Osteocyte (in vitro differentiated cells): ENCODE measurements at places on chromosomes 1 and 21. TPM values are rescaled to one million over a fixed set of nuclear protein-coding genes. Genes with fewer than 3 reads are reported as not detected.
A peak's percentile ranks its signal among the peaks of the same experiment; 100 is the strongest.

The TSPAN1 gene
- total RNA-seq = 0.68 and 0.91 TPM in 2 replicates

The KCNJ15 gene
- 0.34 and 0.51 TPM in 2 replicates for total RNA-seq

The MRPS21 gene
- total RNA-seq = 76.0 and 81.5 TPM in 2 replicates

The RCSD1 gene
- not detected in 2 replicates for total RNA-seq

The GRHL3 gene
- not detected in 2 replicates for total RNA-seq

DNA sequence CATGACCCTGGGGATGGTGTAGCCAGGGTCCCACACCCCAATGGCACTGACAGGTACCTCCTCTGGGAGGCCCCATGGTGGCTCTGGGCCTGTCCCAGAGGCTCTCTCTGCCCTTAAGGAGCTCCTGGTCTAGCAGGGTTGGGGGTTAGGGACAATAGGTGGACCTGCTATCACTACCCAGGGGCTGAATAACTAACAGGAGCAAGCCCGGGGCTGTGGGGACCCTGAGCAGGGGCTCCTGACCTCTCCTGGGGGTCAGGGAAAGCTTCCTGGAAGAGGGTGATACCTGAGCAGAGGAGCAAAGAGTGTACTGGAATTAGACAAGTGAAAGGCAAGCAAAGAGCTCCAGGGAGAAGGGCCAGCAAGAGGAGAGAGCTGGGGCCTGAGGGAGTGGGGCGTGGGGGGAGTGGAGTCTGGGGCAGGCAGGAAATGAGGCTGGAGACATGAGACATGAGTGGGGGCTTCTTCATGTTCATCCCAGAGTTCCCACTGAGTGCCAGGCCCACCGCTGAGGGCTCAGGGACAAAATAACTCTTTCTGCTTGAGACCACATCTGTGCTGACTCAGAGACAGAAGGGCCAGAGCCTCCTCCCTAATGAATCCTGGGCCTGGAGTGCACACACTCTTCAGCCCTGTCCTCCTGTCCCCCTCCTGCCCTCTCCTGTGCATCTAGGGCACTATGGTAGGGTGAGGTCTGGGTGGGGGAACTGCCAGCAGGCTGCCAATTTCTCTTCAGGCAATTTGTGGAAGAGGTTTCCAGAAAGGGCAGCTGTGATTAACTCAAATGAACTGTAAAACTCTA is 517.6 kb downstream of the PTPRU start:
- no peak overlapping the region for H3K4me3 ChIP-seq
- H3K27ac ChIP-seq = no peak overlapping the region
- H3K36me3 ChIP-seq = no peaks in the 10 kb centered on the region
- peak; percentile 79 for DNase-seq
- H3K27me3 ChIP-seq = peaks cover 2% of the 10 kb centered on the region

DNA sequence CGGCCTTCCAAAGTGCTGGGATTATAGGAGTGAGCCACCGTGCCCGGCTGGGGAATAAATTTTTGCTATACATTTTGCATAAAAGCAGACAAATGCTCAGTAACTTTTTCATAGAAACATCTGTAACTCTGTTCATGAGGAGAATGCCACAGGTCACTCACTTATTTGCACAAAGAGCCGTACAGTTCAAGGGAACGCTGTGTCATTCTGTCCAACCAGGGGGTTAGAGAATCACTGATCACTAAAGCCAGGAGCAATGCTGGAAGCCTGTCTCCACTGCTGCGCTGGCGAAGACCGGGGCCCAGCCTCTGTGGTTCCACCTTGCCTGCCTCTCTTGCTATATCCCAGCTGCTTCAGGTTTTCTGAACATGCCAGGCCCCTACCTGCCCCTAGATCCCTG is 58.3 kb downstream of the RUNX1 start:
- no peak for DNase-seq
- H3K4me1 ChIP-seq = peaks cover 10% of the 10 kb centered on the region
- no peaks in the 10 kb centered on the region for H3K36me3 ChIP-seq

GRCh38 chr1:40531381-40532061 is at the start of gene ZNF684:
Gene ZNF684, plus strand, starts transcription at chr1:40531637. Its CDS starts 1,530 bp downstream, at chr1:40533167.
- H3K4me3 ChIP-seq = peak within 1 kb of the TSS; percentile 99
- peaks cover 4% of the 10 kb centered on the region for H3K36me3 ChIP-seq
- H3K4me1 ChIP-seq = peaks cover 25% of the 10 kb centered on the region
- peaks cover 2% of the 10 kb centered on the region for H3K27me3 ChIP-seq

DNA sequence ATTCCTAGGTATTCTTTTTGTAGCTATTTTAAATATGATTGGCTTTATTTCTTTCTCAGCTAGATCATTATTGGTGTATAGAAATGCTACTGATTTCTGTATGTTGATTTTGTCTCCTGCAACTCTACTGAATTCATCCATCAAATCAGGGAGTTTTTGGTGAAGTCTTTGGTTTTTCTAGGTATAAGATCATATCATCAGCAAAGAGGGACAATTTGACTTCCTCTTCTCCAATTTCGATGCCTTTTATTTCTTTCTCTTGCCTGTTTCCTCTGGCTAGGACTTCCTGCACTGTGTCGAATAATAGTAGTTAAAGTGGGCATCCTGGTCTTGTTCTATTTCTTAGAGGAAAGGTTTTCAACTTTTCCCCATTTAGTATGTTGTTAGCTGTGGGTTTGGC is 27.5 kb upstream of the PRKACB start:
- H3K27me3 ChIP-seq = no peaks in the 10 kb centered on the region
- H3K4me1 ChIP-seq = no peaks in the 10 kb centered on the region

GRCh38 chr1:225881081-225881958 is 860 bp downstream of the TMEM63A start:
- H3K27ac ChIP-seq = peak overlapping the region; percentile 89
- peaks cover 48% of the 10 kb centered on the region for H3K4me1 ChIP-seq
- H3K4me3 ChIP-seq = peak overlapping the region; percentile 86
- no peaks in the 10 kb centered on the region for H3K27me3 ChIP-seq
- no peak for DNase-seq
- no peaks in the 10 kb centered on the region for H3K36me3 ChIP-seq

GRCh38 chr1:215114154-215114933 is 31.8 kb downstream of the KCNK2 start:
- H3K4me1 ChIP-seq = peaks cover 26% of the 10 kb centered on the region
- no peaks in the 10 kb centered on the region for H3K36me3 ChIP-seq
- peak overlapping the region; percentile 4 for H3K4me3 ChIP-seq
- no peaks in the 10 kb centered on the region for H3K27me3 ChIP-seq
- DNase-seq = no peak

DNA sequence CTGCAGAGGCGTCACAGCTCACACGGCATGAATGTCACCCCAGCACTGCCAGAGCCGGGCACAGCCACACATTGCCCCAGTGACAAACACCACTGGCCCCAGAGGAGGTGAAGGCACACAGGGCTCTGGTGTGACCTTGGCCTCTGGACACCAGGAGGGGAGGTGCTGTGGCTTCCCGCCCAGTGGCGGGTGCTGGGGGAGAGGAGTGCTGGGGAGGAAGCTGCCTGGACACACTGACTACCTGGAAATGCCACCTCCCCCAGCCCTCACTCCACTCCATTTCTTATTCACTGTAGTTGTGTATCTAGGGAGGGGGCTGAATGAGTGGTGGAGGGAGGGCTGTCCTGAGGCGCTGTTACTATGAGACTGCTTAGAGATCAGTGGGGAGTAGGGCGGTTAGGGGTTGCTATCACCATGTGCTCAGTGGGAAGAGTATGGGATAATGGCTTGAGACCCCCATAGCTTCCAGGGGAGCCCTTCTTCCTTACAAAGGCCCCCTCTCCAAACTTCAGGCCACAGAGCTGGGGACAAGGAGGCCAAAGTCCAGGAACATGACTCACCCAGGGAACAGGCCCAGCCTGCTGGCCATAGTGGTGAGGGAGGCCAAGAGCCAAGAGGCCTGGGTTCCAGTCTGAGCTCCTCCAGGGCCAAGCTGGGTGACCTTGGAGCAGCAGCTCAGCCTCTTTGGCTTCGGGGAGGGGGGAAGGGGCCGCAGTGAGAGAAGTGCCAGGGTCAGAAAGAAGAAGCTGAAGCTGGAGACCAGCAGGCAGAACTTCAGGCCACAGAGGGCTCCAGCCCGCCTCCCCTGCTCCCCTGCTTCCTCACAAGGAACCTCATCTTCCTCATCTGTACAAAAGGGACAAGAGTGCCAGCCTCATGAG is 40.1 kb downstream of the AHDC1 start:
- peaks cover 2% of the 10 kb centered on the region for H3K36me3 ChIP-seq
- peak overlapping the region; percentile 94 for H3K27ac ChIP-seq
- H3K4me3 ChIP-seq = peak overlapping the region; percentile 45
- H3K4me1 ChIP-seq = peaks cover 94% of the 10 kb centered on the region
- no peaks in the 10 kb centered on the region for H3K27me3 ChIP-seq
- no peak for DNase-seq

DNA sequence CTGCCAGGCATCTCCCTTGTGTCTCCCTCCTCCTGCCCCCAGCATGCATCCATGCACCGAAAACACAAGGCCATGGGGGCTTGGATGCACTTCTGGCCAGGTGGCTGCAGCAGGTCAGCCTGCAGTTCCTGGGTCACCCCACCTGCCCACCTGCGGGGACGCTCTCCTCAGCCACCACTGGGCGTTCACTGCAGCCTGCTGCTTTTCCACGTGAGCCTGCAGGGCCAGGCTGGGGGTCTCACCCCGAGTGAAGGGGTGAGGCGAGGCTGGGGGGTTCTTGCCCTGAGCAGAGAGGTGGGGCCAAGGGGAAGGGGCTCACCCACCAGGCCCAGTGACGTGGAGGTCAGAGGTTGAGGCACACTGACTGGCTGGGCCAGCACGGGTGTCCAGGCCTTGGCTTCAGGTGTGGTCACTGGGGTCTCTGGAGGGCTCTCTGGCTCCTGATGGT is 64.6 kb downstream of the WNT9A start:
- no peak overlapping the region for H3K27ac ChIP-seq
- H3K4me1 ChIP-seq = peaks cover 14% of the 10 kb centered on the region
- H3K4me3 ChIP-seq = no peak overlapping the region
- DNase-seq = peak; percentile 81

DNA sequence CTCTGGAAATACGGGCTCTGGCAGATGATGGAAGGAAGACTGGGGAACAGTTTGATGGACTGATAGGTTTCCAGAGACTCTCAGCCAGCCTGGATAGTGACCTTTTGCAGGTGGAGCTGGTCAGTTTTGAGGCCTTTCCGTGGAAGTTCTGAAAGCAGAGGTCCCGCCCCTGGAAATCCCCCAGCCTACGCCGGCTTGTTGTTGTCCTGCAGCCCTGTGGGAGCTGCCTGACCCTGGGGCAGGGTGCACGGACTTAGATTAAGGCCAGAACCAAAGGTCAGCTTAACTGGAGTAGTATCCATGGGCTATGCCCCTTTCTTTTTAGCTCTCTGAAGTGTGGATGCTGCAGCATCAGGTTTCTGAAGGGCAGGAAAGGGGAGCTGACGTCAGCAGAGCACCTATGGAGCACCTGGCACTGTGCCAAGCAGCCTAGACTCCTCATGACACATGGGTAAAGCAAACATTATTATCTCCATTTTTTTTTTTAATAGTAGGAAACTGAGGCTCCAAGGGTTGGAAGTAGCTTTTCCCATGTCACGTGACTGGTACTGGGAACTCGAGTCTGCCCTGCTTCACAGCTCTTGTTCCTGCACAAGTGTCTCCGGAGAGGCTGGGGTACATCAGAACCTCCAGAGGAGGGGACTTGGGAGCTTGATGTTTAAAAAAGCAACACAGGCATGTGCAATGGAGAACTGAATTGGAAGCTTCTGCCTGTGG is 38.5 kb downstream of the IER5 start:
- H3K4me1 ChIP-seq = peaks cover 50% of the 10 kb centered on the region
- H3K27me3 ChIP-seq = no peaks in the 10 kb centered on the region
- H3K27ac ChIP-seq = no peak overlapping the region
- H3K4me3 ChIP-seq = no peak overlapping the region
- no peaks in the 10 kb centered on the region for H3K36me3 ChIP-seq

GRCh38 chr21:15140321-15141019 is 75.7 kb upstream of the NRIP1 start:
- peaks cover 23% of the 10 kb centered on the region for H3K27me3 ChIP-seq
- no peak overlapping the region for H3K4me3 ChIP-seq
- no peaks in the 10 kb centered on the region for H3K4me1 ChIP-seq
- no peak for DNase-seq

- no peaks in the 10 kb centered on the region for H3K27me3 ChIP-seq
- peaks cover 18% of the 10 kb centered on the region for H3K4me1 ChIP-seq
- H3K4me3 ChIP-seq = no peak overlapping the region
- no peak overlapping the region for H3K27ac ChIP-seq
- no peak for DNase-seq
Observed at GRCh38 chr1:6775261-6776043, 9.8 kb upstream of the CAMTA1 start.

GRCh38 chr1:107252271-107252670 is 111.4 kb downstream of the NTNG1 start:
- no peak for DNase-seq
- no peaks in the 10 kb centered on the region for H3K4me1 ChIP-seq
- H3K27ac ChIP-seq = no peak overlapping the region
- peaks cover 4% of the 10 kb centered on the region for H3K27me3 ChIP-seq
- no peaks in the 10 kb centered on the region for H3K36me3 ChIP-seq
- no peak overlapping the region for H3K4me3 ChIP-seq

DNA sequence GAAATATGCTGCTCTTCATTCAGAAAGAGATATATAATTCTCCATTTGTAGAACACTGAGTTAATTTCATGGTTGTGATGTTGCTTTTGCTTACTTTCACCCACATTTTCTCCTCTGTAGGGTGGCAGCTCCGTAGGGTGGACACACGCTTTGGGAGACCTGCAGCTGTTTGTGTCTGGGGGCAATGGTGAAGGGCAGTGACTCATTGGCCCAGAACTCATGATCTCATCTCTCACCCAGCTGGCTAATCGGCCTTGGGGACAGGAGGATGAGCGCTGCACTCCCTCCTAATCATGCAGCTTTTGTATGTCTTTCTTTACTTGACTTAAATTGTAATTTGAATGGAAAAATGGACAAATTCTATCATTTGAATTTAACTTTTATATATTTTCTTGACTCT is 9.6 kb downstream of the DISC1 start:
- peak overlapping the region; percentile 87 for H3K27ac ChIP-seq
- peaks cover 11% of the 10 kb centered on the region for H3K36me3 ChIP-seq
- peak overlapping the region; percentile 57 for H3K4me3 ChIP-seq
- DNase-seq = no peak

DNA sequence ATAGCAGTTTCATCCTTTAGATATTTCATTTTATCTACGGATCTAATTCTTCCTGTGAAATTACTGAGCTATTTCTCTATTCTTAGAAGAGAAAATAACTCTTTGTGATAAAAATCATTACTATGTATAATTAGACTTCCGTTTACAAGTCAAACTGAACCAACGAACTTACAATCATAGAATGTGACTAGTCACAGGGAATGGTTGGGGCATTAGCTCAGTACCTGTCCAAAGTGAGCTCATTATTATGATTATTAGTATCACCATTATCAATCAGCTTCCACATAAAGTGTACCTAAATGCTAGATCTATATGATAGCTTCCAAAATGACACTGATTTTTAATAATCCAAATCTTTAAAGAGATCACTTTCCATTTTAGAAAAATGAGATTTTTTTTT is 12.5 kb downstream of the AMY2B start:
- H3K4me3 ChIP-seq = no peak overlapping the region
- peaks cover 18% of the 10 kb centered on the region for H3K27me3 ChIP-seq
- no peak overlapping the region for H3K27ac ChIP-seq
- H3K36me3 ChIP-seq = no peaks in the 10 kb centered on the region
- no peak for DNase-seq

GRCh38 chr1:208079161-208079560 is 165.0 kb downstream of the PLXNA2 start:
- H3K36me3 ChIP-seq = peaks cover 11% of the 10 kb centered on the region
- no peak for DNase-seq
- no peak overlapping the region for H3K27ac ChIP-seq
- H3K4me1 ChIP-seq = peaks cover 11% of the 10 kb centered on the region
